Activated CD8-positive, alpha-beta T cell treated with anti-CD3 and anti-CD28 coated beads, Interleukin-2, amount 10 ng/mL, durations not matched to agents 7 days and 5 days (primary cell): ENCODE measurements at places on chromosomes 2 and 18.

DNA sequence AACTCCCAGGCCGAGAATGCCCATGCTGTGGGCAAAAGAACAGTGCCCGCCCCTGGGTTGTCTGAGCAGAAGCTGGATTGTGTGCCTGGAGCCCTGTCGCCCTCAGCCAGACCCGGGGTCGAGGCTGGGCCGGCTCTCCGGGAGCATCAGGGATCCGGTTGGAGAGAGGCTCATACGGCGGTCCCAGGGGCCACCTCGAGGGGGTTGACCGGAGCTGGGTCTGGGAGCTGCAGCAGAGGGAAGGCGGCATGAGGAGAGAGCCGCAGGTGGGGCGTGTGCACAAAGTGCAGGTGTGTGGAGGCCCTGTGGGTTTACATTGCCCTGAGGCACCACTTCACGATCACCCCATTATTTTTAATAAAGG is 39.5 kb downstream of the MBP start:
- no peak for DNase-seq

GRCh38 chr18:36047521-36047920 is 19.8 kb downstream of the RPRD1A start:
- no peak for DNase-seq

DNA sequence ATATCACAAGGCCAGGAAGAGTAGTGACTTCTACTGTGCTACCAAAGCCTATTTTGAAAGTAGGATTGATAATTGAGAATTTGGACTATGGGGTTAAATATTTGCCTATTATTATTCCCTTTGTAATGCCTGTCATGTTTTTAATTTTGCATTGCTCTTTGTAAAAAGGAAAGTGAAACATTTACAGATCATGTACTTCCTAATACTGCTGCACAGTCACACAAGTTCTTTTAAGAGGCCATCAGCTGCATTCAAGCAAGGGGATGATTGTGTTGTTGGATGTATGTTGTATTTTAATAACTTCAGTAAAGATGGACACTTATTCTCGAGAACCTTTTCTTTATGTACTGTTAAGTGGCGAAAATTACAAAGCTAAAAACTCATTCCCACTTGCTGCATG is 70.1 kb downstream of the PLEKHA3 start:
- DNase-seq: no peak

GRCh38 chr2:225771701-225772100 is 372.2 kb downstream of the NYAP2 start:
- no peak for DNase-seq

GRCh38 chr2:70680735-70681134 is 87.3 kb downstream of the ADD2 start:
- DNase-seq: no peak

- DNase-seq: no peak
Measured at GRCh38 chr2:128545829-128546228, 227.2 kb upstream of the HS6ST1 start.
